ENCODE measurements at places on chromosomes 7 and 10.
A peak's percentile ranks its signal among the peaks of the same experiment; 100 is the strongest.

GRCh38 chr10:65566906-65567305 is 1358.9 kb upstream of the LRRTM3 start:
- DNase-seq: no peak

DNA sequence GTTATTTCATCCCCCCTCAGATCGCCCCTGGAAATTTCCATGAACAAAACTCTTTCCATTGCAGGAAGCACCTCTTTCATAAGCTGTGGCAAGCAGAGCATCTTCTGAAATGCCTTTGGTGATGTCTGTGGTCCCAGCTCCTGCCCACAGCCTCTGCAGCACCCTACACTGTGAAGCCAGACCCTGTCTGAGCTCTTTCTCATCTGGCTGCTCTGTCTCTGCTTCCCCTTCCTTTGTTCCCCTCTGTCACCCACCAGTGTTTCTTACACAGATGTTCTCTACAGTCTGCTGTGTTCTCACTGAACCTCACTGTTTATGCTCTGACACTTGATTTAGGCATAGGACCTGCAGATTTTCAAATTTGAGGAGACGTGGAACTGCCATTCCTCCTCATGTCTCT is 1.9 kb upstream of the TAS2R39 start:
- no peak for DNase-seq

DNA sequence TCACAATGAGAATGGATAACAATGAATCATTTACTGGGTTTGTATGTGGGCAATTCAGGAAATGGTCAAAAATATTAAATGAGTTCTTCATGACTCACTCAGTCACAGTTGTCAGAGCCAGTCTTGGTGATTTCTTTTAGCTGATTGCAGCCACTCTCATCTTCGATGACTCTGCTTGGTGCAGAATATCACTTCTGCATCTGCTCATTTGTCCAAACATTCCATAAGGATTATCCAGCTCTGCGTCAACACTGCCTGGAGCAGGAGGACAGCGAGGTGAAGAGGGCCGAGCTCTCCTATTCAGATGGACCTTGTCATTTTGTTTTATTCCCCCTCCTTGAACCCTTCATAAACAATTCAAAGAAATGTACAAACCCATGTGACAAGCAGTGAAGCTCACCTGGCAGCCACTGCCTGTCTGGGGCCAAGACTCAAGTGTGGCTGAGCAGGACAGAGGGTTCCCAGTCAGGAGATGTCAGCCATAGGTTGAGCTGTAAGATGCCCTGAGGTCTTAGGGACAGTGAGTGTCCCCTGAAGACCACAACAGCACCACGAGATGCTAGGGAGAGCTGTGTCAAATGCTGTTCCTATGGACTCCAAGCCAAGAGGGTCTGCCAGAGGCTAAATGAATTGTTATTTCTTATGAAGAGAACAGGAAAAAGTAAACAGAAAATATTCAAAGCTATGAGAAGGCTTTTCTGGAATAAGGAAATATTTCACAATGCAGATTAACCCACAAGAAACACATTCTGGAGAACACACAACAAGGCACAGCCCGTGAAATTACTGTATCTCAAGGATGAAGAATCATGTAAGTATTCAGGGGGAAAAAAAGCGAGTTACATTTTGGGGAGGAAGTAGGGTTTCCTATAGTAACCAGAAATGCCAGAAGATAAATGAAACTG is 33.1 kb upstream of the EGFR start:
- DNase-seq: no peak

GRCh38 chr10:16765509-16766375 is 51.5 kb downstream of the RSU1 start:
- no peak for DNase-seq

GRCh38 chr7:130907439-130907838 is 173.4 kb upstream of the KLF14 start:
- no peak for DNase-seq

DNA sequence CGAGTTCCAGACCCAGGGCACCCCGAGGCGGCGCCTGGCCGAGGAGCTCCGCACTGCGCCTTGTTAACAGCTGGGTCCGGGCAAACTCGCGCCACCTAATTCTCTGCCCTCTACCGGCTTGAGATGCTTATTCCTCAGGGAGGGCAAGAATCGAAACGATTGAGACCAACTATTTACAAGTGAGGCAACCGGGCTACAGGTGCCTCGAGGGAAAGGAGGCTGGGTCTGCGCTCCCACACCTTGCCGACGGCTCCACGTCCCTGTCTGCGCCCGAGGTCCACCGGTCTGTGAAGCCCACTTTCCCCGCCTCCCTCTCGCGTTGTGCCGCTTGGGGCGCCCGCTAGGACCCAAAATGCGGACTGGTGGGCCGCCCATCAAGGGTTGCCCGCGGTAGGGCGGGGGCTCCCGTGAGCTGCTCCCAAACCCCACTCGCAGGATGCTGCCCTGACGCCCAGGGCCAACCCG is 527 bp downstream of the AKR1B1 start:
- peak; percentile 31 for DNase-seq

- no peak for DNase-seq
These were observed 424.7 kb upstream of the FOXK1 start for GRCh38 chr7:4257146-4258111.

DNA sequence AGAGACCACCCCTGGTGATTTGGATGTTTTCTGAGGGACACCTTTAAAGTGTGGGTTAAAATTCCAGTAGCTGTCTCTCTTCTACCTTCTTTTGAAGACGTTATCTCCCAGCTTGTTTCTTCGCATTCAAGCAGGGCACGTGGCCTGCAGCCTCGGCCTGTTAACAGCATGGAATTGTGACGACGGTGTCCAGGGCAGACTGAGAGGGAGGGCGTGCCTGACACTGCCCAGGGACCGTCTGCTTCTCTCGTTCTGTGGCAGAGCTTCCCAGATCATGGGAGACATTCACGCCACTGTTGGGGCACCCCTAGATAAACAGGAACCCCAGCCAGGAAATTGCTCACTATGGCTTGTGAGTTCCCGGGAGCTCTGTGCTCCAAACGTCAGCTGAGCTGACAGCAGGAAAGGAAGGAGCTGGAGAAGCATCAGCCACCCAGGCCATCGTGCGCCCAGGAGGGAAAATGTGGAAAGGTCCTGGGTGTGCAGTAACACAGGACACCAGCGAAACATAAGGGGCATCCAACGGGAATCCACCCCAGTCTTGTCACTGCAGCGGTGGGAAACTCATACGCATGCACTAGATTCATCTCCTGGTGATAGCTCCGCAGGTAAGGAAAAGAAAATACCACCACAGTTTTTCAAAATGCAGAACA is 41.1 kb upstream of the RBM33 start:
- no peak for DNase-seq
